ENCODE measurements at places on chromosomes 4 and X.

GRCh38 chr4:181858741-181859140 is 384.5 kb upstream of the TENM3 start:
- no peak for DNase-seq

DNA sequence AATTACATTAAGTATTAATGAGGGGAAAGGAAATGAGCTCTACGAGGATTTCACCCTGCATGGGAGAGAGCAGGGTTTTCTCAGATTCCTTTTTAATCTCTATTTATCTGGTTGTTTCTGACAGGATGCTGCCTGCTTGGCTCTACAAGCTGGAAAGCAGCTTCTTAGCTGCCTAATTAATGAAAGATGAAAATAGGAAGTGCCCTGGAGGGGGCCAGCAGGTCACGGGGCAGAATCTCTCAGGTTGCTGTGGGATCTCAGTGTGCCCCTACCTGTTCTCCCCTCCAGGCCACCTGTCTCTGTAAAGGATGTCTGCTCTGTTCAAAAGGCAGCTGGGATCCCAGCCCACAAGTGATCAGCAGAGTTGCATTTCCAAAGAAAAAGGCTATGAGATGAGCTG is 113.7 kb downstream of the PARM1 start:
- DNase-seq: no peak

DNA sequence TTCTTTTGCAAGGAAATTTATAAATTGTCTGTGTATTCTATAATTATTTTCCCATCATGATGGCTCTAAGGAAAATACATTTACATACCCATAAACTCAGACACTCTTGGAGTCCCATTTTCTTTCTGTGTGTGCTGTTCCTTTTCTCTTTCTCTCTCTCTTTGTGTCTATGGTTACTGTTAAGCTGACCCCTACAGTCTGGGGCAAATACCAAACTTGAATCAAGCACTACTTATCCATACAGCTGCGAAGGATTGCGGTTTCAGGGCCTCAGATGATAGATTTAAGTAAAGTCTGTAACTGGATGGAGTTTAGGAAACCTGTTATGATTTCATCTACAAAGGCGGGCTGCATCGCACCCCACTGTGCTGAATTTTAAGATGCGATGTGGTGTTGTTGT is 150.2 kb downstream of the SHROOM3 start:
- DNase-seq: no peak

DNA sequence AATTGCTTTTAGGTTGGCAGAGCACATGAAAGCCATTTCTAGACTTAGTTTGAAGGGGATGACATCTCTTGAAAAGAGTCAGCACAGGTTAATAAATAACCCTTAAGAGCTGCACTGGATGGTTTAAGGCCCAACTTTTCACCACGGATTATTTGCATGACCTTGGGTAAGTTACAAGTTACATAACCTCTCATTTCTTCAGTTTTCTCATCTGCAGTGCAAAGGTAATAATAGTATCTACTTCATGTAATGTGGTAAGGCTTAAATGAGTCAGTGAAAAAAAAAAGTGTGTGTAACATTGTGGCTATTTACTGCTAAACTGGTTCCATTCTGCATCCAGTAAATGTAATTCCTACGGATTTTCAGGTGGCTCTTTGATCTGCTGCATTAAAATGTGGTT is 715.8 kb downstream of the CCSER1 start:
- DNase-seq: no peak

GRCh38 chr4:128386761-128387599 is 99.4 kb upstream of the PGRMC2 start:
- no peak for DNase-seq

GRCh38 chr4:98510757-98511517 is 147.5 kb downstream of the TSPAN5 start:
- peak; percentile 68 for DNase-seq

GRCh38 chr4:36172656-36173055 is 71.7 kb downstream of the ARAP2 start:
- DNase-seq: no peak

DNA sequence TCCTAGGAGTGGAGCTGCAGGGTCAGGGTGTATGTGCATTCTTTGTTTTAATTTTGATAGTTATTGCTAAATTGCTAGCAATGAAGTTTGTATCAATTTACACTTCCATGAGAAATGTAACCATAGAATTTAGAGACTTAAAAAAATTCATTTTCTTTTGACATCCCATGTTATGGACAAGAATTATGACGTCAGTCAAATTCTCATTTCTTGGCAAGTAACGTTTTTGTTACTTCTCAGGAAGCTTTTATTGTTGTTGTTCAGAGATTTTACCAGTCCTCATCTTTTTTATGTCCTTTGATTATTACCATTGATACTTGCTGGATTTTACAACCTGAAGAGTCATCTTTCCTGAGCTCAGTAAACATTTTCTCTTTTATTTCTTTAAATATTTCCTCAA is 417.5 kb upstream of the ARX start:
- no peak for DNase-seq

GRCh38 chrX:38271154-38271716 is 50.6 kb upstream of the SRPX start:
- DNase-seq: no peak

DNA sequence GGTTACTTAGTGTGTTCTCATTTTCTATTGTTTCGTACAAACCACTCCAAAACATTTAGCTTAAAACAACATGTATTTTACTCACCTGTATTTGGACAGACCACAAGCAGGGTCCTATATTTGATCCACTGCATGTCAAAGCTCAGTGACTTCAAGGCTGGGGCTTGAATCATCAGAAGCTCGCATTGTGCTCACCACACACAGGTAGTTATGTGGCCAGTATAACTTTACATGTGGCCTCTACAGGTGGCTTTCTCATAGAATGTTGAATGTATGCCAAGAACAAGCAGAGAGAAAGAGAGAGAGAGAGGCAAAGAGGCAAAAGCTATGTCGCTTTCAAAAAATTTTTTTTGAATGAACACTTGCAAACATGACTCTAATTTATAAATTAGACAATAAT is 107.6 kb downstream of the QRFPR start:
- no peak for DNase-seq

DNA sequence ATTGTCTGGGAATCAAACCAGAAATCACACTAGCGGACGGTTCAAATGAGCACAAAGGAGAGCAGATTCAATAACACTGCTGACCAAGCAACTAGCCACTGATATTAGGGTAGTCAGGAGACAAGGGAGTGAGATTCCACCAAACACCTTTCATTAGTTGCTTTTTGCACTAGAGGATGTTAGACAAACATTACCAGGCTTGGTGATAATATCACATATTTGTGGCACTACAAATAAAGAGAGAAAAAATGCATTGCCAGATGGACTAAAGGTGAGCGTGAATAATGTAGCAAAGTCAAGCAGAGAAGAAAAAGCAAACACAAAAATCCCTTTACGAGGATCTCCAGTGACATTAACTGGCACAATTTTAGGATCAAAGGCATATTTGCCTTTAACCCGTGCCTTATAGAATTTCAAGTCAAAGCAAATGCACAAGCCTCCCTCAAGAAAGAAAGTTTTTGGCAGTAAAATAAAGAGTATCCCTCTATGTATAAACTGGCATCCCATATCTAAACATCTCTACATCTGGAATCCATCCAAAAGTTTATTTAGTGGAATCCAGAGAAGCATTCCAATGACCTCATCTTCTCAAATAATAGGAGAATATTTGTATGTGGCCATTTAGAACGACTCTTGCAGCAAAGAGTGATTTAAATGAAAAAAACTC is 290.9 kb downstream of the KCTD8 start:
- DNase-seq: no peak

- no peak for DNase-seq
Measured at GRCh38 chr4:8538703-8539567, 41.3 kb upstream of the GPR78 start.
